ENCODE measurements at places on chromosomes 7 and 10.

DNA sequence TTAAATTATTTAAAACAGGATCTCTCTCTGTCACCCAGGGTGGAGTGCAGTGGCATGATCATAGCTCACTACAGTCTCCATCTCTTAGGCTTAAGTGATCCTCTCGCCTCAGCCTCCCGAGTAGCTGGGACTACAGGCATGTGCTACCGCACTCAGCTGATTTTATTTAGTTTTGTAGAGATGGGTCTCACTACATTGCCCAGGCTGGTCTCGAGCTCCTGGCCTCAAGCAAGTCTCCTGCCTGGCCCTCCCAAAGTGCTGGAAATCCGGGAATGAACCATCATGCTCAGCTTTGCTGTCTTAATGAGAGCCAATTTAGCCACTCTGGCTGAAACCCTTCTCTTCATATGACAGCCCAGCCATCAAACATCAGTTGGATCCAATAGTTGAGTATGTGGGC lies 53.3 kb upstream of the NRP1 start:
- no peak for DNase-seq

- no peak for DNase-seq
Observed at GRCh38 chr7:130297628-130298543, 4.9 kb downstream of the CPA4 start.

- no peak for DNase-seq
Observed at GRCh38 chr10:69239136-69239535, 19.0 kb downstream of the HKDC1 start.

DNA sequence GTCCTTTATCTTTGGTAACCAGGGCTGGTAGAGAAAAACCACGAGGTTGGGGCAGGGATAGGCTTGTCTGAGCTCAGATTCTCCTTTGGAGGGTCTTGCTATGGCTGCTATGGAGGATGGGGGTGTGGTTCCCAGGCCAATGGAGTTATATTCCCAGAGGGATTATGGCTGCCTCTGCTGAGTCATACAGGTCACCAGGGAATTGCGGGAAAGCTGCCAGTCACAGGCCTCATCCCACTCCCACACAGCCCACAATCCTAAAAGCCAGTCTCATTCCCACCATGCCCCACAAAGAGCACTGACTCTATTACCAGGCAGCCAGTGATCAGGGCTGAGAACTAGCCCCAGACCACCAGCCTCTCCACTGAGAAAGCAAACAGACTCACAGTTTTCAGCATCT lies 316.6 kb upstream of the TMEM229A start:
- no peak for DNase-seq

GRCh38 chr10:13206546-13207443 lies 27.4 kb downstream of the UCMA start:
- no peak for DNase-seq

DNA sequence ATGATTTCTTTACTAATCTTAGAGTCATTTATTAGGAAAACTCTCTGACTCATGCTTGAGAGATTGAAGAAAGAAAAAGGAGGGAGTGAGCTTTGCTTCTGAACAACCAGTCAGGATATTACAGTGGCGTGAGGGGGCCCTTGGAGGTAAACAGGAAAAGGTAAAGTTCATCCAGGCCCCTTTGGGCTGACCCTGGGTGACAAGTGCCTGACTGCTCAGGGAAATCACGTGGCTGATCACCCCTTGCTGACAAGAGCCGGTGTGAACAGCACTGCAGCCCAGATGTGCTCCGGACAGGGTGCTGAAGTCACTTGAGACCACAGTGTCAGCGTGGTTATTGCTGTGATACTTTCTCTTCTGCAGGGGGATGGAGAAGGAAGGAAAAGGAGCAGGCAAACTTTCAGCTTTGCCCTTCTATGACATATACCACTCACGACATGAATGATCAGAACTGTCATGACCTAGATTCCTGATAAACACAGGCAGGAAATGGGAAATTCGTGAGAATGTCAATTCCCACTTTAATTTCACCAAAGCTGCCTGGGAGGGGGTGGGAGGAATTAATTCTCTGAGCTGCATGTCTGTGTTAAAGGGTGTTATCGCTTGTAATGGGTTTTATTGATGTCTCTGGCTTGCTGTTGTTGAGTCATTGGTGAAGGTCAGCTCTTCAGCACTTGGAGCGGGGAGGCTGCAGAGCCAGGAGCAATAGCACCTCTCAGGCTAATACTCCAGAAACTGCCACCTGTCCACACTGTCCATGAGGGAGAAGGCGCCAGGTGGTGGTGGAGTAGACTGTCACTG lies 139.8 kb upstream of the AOAH start:
- DNase-seq, result no peak

- no peak for DNase-seq
Observed at GRCh38 chr7:97858221-97858620, 14.0 kb downstream of the ASNS start.

- DNase-seq, result no peak
Observed at GRCh38 chr7:121366852-121367431, 29.2 kb downstream of the FAM3C start.

DNA sequence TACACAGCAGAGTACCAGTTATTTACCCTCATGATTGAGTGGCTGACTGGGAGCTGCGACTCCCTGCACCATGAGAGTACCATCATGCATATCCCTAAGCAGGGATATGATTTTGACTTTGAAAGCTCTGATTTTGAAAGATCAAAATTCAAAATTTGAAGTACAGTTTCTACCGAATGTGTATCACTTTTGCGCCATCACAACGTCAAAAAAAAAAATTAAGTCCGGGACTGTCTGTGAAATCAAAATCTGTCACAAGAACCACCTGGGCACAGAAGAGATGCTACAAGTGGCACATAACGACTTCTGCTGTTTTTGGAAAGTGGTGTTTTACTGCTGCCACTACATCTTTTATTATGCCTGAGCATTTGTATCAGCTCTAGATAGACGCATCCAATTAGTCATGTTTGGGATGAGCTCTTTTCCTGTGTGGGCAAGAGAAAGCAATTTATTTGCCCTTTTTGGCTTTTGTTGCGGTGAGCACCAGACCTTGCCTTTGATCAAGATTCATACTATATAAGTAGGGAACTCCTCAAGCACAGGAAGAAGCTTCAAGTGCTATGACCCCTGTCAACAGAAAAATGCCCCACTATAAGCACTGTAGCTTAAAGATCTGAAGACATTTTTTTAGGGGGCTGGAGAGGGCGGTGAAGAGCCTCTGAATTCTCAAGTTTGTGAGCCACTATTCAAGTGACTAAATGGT lies 10.7 kb downstream of the MTPN start:
- no peak for DNase-seq

DNA sequence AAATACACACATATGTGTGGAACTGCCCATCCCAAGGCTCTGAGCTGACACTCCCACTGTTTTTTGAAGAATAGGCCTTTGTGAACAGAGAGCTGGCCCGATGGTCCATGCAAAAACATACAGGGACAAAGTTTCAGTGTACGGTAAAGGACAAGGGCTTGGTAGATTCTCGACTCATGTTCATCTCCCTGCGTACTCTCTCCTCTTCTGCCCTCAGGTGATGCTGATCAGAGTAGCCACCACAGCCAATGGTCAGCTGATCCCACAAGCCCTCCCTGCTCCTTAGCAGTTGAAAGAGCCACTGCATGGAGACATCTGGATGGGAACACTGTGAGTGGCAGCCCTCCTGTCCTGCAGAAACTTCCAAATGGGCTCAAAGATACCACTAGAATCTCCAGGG lies 23.1 kb upstream of the C10orf71 start:
- DNase-seq, result no peak

DNA sequence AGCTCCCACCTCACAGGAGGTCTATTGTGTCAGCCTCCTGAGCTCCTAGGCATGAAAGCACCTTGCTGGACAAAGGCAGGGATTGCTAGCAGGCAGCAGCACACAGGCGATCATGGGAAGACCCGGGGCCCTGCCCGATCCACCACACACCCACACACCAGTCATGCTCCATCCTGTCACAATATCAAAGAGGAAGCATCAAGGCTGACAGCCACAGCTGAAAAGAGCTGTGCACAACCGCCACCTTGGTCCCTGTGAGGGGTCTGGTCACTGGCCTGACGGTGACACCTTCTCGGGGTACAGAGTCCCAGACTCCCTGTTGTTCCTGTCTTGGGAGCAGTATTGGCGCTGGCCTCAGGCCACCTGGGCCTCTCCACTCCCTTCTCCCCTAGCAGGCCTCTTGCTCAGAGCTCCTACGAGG lies 89.7 kb upstream of the RET start:
- DNase-seq, result no peak

- DNase-seq, result no peak
Observed at GRCh38 chr7:48147078-48147591, 24.1 kb upstream of the ABCA13 start.

GRCh38 chr7:77331938-77332695 lies 84.0 kb downstream of the GSAP start:
- DNase-seq, result peak; percentile 62

- no peak for DNase-seq
Observed at GRCh38 chr10:35328404-35329037, 7.8 kb upstream of the CCNY start.

GRCh38 chr10:33237736-33238624 lies 96.5 kb downstream of the NRP1 start:
- no peak for DNase-seq

- no peak for DNase-seq
Observed at GRCh38 chr7:123230603-123231002, 30.8 kb upstream of the SLC13A1 start.

GRCh38 chr7:67209256-67209655 lies 212.6 kb downstream of the TYW1 start:
- DNase-seq, result no peak

DNA sequence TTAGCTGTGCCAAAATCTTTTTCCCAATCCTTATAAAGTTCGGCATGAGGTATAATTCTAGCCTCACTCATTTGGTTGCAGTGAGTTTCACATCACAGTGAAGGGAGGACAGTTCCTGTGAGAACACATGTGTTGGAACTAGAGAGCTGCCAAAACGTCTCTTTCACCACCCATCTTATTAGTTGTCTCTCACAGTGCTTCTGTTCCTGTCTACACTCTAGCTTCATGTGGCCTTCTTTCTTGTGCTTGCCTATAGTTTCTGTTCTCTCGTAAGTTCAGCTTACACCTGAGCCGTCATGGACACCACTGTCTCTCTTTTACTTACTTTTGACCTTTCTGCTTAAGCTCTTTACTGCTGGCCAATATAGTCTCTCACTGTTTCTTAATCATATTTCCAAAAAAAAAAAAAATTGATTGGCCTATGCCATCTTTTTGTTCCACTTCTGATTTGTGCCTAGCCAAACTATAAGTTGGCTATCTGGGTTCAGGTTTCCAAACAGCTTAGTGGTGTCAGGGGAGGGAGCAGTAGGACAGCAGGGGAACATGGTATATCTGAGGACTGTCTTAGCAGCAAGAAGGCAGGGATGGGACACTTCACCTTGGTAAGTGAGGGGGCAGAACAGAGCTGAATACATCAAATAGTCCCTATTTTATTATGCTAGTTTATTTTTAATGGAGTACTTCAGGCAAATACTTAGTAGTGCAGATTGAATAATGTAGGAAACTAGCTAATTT lies 38.0 kb downstream of the ZNRF2 start:
- no peak for DNase-seq

DNA sequence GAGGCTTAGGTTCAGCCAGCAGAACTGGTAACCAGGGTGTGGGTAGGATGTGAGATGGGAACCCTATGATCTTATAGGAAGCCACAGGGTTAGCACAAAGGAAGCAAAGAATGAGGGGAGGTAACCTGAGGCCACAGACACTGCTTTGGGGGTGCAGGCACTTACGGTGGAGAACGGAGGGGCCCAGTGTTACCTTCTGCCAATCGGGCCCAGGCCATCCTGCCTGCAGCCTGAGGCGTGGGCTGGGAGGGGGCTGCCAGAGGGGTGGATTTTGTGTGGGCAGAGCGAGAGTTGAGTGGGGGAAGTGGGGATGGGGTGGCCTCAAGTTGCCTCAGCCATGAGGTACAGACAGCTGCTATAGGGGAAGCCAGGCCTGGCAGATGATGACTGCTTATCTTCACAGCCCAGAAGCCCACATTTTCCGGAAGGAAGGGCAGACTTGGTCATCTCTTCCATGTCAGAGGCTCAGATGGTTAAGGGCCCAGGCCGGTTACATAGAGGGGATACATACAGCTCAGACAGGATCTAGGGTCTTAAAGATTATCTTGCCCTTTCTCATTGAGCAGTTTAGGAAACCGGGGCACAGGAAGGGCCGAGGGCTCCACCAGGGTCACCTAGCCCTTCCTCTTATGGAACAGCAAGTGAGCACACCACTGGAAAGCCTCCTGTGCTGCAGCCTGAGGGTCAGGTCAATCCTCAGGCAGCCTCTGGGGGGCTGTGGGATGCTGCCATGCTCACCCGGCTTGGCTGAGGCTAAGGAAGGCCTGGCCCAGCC lies 24.4 kb upstream of the VSIR start:
- DNase-seq, result no peak

DNA sequence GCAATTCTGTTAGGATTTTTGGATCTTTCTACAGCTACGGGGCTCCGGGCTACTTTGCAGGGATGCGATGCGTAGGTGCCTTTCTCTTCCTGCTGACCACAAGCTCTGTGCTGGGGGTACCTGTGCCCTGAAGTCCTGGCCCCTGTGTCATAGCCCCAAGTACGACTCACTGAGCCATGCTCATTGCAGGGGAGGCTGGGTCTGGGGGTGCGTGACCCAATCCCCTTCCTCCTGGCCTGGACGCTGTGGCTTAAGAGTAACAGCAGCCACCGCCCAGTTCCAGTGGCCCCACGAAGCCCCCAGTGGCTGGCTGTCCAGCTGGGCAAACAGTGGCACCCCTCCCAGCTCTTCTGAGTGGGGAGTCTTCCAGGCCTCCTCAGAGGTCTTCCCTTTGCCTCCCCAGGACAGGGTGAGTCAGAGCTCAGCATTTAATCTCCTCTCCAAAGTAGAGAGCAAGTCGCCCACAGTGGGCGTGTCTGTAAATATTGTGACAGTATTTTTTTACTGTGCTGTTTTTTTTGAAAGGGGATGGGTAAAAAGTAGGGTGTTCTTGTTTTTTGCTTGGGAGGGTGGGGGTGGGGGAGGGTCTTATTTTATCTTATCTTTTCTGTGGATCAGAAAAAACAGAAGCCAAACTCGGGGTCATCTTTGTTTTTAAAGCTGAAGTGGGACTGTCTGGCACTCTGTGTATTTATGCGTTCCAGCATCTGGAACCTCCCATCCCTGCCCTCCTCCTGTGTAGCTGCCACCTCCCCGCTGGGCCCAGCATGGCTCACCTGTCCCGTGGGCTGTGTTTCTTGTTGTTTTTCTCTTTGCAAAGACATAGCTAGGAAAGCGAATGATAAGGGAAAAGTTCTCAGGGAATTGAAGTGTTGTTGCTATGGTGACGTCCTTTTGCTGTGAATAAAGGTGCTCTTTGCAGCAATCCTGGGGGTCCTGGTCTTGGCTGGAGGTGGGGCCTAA lies 8.2 kb downstream of the LFNG start:
- no peak for DNase-seq

GRCh38 chr10:7265396-7266123 lies 145.3 kb downstream of the SFMBT2 start:
- no peak for DNase-seq

Measured in NCI-H2081 treated with DMSO at 0.1 percent for 48 hours (cell line).